ENCODE measurements at places on chromosomes 12 and 14.

DNA sequence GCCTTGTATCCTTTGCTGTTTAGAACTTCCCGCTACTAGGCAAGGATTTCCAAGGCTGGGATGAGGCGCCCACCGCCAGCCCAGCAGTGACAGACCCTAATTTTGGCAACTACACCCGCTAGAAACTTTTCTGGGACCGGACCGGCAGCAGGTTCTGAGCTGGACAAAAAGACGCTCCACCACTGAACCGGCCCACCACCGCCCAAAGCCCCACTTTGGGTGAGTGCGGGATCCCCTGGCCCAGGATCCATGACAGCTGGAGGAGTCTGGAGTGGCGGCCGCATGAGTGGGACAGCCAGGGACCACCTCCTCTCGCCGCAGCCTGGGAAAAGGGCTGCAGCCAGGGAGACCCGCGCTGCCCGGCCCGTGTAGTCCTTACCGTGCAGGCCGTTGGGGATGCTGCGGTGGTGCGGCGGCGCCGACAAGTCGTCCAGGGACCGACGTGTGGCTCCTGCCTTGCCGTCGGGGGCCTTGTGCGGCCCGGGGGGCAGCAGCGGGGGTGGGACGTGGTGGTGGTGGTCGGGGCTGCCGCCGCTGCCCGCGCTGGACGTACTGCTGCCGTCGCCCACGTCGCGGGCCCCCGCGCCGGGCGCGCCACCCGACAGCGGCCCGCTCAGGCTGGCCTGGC, 1.1 kb downstream of the CCDC85C start:
- no peak overlapping the region for H3K27ac ChIP-seq
- no peaks in the 10 kb centered on the region for H3K36me3 ChIP-seq
- H3K4me3 ChIP-seq: no peak overlapping the region
- no peaks in the 10 kb centered on the region for H3K27me3 ChIP-seq
- DNase-seq: no peak
- H3K4me1 ChIP-seq: no peaks in the 10 kb centered on the region

DNA sequence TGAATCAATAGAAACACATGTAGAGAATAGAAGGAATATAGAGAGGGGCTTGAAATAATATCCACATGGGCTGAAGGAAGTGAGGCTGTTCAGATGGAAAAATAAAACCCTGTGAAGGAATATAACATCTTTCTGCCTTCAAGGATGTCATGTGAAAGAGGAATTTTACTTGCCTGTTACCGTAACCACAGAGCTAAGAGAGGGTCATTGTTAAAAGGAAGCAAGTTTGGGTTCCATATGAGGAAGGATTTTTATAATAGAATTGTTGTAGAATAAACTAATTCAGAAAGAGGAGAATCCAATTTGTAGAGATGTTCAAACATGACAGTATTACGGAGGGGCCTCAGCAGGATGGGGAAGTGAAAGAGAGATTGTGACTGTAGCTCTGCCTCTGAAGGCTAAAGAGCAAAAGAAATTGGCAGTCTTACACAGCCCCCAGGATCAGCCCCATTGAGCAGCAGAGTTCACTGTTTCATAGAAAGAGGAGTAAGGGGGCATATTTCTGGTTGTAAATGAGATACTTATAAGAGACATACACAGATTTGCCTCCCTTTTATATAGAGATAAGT, 41.8 kb upstream of the PTPRR start:
- H3K27ac ChIP-seq: no peak overlapping the region
- H3K27me3 ChIP-seq: no peaks in the 10 kb centered on the region
- H3K4me1 ChIP-seq: no peaks in the 10 kb centered on the region
- no peak overlapping the region for H3K4me3 ChIP-seq
- H3K36me3 ChIP-seq: no peaks in the 10 kb centered on the region

- H3K4me3 ChIP-seq: no peak overlapping the region
- DNase-seq: peak; percentile 96
- H3K4me1 ChIP-seq: no peaks in the 10 kb centered on the region
- no peaks in the 10 kb centered on the region for H3K36me3 ChIP-seq
- H3K27ac ChIP-seq: no peak overlapping the region
- H3K27me3 ChIP-seq: no peaks in the 10 kb centered on the region
Observed at GRCh38 chr12:57213058-57213715, 3.4 kb upstream of the NXPH4 start.

GRCh38 chr12:130876758-130877157, 4.9 kb downstream of the RAN start:
- peaks cover 3% of the 10 kb centered on the region for H3K4me1 ChIP-seq
- DNase-seq: no peak
- no peak overlapping the region for H3K4me3 ChIP-seq

DNA sequence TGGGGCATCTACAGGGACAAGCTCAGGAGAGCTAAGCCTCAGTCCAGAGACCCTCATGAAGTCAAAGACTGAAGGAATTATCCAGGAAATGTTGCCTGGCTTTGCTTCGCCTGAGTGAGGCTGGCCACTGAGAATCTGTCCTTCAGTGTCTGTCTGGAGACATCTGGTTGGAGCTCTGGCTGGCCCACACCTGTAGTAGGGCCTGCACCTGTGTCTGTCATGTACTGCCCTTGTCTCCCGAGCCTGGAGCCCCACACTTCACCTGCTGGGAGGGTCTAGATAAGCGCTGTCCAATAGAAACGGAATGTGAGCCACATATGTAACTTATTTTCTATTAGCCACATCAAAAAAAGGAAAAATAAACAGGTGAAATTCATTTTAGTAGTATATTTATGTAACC, 9.9 kb upstream of the HDAC7 start:
- peaks cover 4% of the 10 kb centered on the region for H3K4me1 ChIP-seq
- peak; percentile 24 for DNase-seq

DNA sequence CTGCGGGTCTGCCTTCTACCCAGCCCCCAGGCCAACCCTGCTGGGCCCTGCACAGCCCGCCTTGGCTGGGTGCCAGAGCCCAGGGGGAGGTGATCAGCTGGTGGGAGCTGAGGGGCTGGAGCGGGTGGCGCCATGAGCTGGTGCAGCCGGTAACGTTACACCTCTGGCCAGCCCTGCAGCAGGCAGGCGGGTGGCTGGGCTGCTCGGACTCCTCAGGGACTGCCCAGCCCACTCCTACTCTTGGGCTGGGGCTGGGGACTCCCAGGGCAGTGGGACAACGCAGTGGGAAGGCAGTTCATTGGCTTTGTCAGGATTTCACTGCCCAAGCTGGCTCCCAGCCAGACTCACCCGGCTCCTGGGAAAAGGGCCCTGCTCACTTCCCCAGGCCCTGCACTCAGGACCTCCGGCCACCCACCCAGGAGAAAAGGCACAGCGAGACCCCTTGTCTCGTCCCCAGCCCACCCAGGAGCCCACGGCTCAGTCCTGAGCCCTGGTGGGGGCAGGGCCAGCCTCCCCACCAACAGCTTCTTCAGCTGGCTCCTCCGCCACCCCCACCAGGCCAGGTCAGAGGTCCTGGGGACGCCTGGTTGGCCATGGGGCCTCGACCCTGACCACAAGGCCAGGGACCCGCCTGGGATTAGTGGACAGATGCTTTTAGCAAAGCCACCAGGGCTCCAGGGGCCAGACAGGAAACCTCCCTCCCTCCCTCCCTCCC, 1.0 kb downstream of the PGF start:
- no peaks in the 10 kb centered on the region for H3K4me1 ChIP-seq
- H3K27me3 ChIP-seq: no peaks in the 10 kb centered on the region
- peak overlapping the region; percentile 28 for H3K27ac ChIP-seq
- H3K36me3 ChIP-seq: no peaks in the 10 kb centered on the region
- peak; percentile 86 for DNase-seq
- H3K4me3 ChIP-seq: peak overlapping the region; percentile 42

DNA sequence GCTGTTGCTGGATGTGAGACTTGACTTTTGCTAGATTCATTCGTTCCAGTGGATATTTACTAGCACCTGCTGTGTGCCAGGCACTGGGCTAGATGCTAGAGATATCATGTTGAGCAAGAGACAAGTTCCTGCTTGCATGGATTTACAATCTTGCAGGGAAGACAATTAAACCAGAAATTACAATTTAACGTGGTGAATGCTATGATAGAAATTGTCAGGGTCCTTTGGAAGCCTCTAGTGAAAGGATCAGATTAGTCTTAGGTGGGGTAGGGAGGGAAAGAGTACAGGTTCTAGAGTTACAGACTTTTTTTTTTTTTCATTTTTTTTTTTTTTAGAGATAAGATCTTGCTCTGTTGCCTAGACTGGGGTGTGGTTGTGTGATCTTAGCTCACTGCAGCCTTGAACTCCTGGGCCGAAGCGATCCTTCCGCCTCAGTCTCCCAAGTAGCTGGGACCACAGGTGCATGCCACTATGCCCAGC, 36.7 kb downstream of the SPATS2 start:
- no peak overlapping the region for H3K27ac ChIP-seq
- H3K4me3 ChIP-seq: no peak overlapping the region
- H3K27me3 ChIP-seq: no peaks in the 10 kb centered on the region

GRCh38 chr14:89418976-89419375, 1.9 kb upstream of the FOXN3 start:
- H3K36me3 ChIP-seq: no peaks in the 10 kb centered on the region
- H3K27me3 ChIP-seq: no peaks in the 10 kb centered on the region
- no peak for DNase-seq

- H3K27ac ChIP-seq: no peak overlapping the region
- no peak overlapping the region for H3K4me3 ChIP-seq
- H3K27me3 ChIP-seq: no peaks in the 10 kb centered on the region
- H3K36me3 ChIP-seq: no peaks in the 10 kb centered on the region
- no peaks in the 10 kb centered on the region for H3K4me1 ChIP-seq
Observed at GRCh38 chr14:95055318-95055717, 102.0 kb downstream of the DICER1 start.

DNA sequence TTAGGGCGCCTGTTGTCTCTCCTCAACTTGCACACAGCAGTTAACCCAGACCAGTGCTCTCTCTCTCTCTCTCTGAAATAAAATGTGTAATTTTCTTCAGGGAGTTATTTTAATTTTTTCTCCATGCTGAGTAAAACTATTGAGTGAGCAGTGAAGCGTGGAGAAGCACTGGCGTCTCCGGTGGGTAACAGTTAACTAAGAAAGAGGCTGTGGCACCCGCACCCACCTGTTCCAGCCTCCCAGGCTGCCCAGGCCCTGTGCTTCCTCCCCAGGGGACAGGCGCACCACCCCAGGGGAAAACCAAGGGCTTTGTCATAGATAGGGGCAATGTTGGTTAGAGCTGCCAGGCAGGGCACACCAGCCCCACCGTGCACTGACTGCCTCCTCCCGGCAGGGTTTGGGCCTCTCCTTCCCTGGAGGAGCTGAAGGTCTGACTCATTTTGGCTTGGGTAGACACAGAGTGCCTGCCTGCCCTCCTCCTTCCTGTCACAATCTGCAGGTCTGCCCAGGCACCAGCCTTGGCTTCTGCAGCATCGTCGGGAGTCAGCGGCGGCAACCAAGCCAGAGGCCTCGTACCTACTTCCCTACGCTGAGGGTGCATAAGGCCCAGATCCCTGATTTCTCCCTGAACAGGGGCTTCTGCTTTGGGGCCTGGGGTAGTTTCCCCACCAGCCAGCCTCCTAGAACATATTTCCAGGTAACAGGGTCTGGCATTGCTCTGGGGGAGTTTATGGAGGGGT, 3.9 kb downstream of the HOXC5 start:
- no peak overlapping the region for H3K4me3 ChIP-seq
- H3K27me3 ChIP-seq: peaks cover 2% of the 10 kb centered on the region

GRCh38 chr12:100688451-100688864, 106.1 kb upstream of the ANO4 start:
- H3K4me3 ChIP-seq: no peak overlapping the region
- no peak for DNase-seq
- H3K27me3 ChIP-seq: no peaks in the 10 kb centered on the region
- H3K27ac ChIP-seq: no peak overlapping the region
- H3K36me3 ChIP-seq: no peaks in the 10 kb centered on the region

DNA sequence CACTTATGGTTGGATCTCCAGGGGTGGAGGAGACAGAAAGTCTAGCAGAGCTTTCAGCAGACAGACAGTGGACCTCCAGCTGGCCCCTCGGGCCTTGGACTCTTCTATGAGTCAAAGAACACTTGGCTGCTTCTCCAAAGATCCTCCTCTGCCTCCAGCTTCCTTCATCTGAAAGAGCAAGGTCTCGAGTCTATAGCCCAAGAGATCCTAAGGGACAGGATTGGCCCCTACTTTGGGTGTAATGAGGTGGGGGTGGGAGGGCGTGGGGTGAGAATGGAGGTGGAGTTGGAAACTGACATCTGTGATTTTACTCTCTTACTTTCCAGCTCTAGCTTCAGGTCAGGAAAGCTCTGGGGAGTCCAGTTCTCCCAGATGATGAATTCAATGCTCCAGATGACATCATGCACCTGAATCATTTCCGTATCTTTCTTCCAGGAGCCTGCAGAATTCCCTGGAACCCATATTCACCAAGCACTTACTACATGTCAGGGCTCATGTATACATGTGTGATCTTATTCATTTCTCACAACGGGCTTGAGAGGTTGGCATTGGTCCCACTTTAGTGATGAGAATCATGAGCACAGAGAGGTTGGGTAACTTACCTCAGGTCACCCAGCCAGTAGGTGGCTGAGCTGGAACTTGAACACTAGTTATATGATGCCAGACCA, 10.2 kb upstream of the PGF start:
- no peaks in the 10 kb centered on the region for H3K27me3 ChIP-seq
- no peak overlapping the region for H3K27ac ChIP-seq
- no peak for DNase-seq
- H3K4me3 ChIP-seq: no peak overlapping the region
- H3K36me3 ChIP-seq: no peaks in the 10 kb centered on the region

- peak overlapping the region; percentile 54 for H3K4me3 ChIP-seq
- peaks cover 4% of the 10 kb centered on the region for H3K4me1 ChIP-seq
- H3K27me3 ChIP-seq: no peaks in the 10 kb centered on the region
- no peak for DNase-seq
Observed at GRCh38 chr12:48104531-48104930, 1.3 kb downstream of the SENP1 start.

- no peak overlapping the region for H3K27ac ChIP-seq
- H3K4me1 ChIP-seq: no peaks in the 10 kb centered on the region
- no peaks in the 10 kb centered on the region for H3K36me3 ChIP-seq
- H3K4me3 ChIP-seq: no peak overlapping the region
Observed at GRCh38 chr12:106831699-106832098, 57.2 kb downstream of the RIC8B start.

DNA sequence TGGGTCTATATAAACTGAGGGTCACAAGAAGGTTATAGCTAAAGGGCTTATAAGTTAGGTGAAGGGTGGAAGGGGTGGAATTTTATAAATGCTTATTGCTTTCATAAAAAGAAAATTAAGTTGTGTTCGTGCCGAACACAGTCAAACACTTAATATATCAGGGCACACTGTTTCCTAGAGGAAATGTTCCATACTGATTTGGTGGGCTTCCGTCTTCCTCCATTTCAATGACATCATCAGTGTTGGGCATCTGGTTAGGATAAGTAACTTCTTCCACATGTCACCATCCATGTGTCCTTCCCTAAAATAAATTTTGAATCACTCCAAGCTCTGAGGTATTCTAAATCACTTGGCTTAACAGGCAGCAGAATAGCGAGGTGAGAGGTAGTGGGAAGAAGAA, 466.4 kb downstream of the MED13L start:
- H3K4me3 ChIP-seq: no peak overlapping the region
- peaks cover 3% of the 10 kb centered on the region for H3K27me3 ChIP-seq
- H3K36me3 ChIP-seq: no peaks in the 10 kb centered on the region
- H3K4me1 ChIP-seq: no peaks in the 10 kb centered on the region
- H3K27ac ChIP-seq: no peak overlapping the region
